ENCODE measurements at places on chromosomes 1 and 21. TPM values are rescaled to one million over a fixed set of nuclear protein-coding genes. Genes with fewer than 3 reads are reported as not detected.

LINGO4 gene
- total RNA-seq: not detected

GRCh38 chr1:200890027-200890426 lies 4.7 kb upstream of the INAVA start:
- DNase-seq: no peak

GRCh38 chr1:215710036-215710898 lies 143.2 kb downstream of the KCTD3 start:
- DNase-seq: peak; percentile 70

NGF gene
- not detected for total RNA-seq

DNA sequence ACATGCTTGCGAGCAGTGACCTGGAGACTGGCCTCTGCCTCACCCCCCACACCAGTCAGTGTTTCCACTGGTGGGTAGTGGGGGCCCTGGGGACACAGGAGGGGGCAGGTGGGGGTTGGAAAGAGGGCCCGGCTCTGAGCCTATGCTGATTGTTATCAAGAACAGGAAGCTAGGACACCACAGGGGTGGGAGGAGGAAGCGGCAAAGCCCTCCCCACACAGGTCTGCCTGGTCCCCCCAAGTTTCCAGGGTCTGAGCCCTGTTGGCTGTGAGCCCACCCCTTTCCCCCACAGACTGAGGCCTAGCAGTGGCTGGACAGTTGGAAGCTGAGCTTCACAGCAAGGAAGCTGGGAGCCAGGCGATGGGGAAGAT lies 1.6 kb upstream of the PTPN7 start:
- DNase-seq: peak; percentile 85
